ENCODE measurements at places on chromosomes 12 and 14.

DNA sequence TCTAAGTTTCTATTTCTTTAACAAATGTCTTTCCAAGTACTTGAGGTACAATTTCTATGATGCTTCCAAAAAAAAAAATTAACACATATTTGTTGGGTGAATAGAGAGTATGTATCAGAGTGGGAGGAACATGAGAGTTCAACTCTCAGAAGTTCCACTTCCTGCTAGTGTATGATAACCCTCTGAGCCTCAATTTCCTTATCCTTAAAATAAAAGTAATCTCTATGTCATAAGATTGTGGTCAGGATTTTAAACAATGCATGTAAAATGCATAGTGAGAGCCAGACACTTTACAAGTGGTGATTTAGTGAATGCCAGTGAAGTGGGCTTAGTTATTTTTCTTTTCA, 270.3 kb upstream of the AMIGO2 start:
- no peak for DNase-seq

DNA sequence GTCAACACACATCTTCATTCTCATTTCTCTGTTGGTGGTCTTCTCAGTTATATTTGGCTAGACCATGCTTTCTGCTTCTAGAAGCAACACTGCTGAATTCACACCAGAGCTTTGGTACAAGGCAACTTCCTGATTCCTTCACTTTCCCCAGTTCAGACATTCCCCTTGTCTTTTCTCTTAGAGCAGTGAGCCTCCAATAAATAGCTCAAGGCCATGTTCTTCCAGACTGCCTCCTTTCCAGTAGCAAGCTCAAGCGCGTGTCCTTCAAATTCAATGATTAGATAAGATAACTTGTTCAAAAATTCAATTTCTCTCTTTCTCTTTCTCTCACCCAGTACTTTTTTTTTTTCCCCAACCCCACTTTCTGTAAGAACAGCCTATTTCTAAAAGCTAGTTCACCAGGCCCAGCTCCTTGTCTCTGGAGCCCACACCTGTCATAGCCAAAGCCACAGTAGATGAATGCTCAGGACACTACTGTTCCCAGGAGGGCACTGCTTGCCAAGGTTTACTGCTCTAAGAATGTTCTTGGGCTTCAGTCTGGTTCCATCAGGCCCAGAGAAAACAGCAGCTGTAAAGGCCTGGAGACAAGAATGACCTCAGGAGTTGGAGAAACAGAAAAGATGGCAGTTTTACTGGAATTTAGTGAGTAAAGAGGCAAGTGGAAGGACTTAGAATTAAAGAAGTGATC, 17.7 kb downstream of the TBK1 start:
- DNase-seq: no peak

- DNase-seq: no peak
Observed at GRCh38 chr14:95445161-95445560, 71.3 kb downstream of the SYNE3 start.

GRCh38 chr12:3055026-3055703, 22.0 kb upstream of the TSPAN9 start:
- no peak for DNase-seq

- DNase-seq: no peak
Observed at GRCh38 chr14:69270795-69271708, 11.1 kb downstream of the GALNT16 start.

DNA sequence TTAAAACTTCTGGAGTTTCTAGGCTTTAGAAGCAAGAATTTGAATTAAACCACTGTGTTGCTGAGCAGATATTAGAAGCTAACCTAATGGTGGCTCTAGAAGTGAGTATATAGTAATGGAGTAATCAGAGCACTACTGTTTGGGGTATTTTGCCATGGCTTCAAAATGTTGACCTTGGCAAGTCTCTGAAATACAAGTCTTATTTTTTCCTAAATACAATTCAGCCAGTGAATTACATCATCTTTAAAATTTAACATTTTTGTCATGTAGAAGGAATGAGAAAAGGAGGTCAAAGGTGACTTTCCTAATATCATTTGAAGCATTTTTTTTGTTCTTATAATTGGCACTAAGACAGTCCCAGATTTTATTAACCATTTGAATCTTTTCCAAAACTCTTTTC, 25.2 kb downstream of the PMCH start:
- no peak for DNase-seq

- DNase-seq: no peak
Observed at GRCh38 chr12:42696406-42697149, 107.0 kb upstream of the PRICKLE1 start.

DNA sequence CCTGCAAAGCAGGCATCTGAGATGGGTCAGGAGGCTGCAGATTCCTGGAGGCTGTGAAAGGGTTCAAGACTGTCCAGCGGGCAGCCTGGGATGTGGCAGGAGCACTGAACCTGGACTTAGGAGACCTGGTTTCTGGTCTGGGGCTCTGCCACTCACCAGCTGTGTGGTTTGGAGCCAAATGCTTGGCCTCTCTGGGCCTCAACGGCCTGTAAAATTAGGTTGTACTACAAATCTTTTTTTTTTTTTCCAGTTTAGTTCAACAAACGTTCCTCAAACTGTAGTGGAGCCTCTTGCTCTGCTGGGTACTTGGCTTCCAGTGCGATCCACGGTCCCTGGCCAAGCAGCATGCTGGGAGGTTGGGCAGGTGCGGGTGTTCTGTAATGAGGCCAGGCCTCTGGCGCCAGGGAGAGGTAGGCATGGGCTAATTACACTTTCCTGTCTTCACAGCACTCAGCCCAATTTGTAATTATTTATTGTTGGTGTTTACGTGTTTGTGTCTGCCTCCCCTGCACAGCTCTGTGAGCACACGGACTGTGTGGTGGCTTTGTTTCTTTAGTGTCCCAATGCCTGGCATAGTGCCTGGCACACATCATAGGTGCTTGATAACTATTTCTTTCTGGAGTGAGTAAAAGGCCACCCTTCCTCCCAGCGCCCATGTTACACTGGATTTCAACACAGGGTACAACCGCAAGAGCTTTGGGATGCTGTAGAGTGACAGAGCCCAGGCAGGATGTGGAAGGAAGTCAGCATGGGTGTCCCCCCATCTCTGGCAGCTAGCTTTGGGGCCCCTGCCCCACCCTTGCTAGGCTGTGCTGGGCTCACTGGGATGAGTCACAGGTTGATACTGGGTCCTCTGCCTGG, 5.8 kb upstream of the KRT80 start:
- DNase-seq: no peak

GRCh38 chr12:128336204-128337070, 69.5 kb downstream of the TMEM132C start:
- DNase-seq: no peak

GRCh38 chr12:184811-185575, 29.0 kb downstream of the SLC6A12 start:
- no peak for DNase-seq

- no peak for DNase-seq
Observed at GRCh38 chr12:115383668-115384067, 699.7 kb upstream of the TBX3 start.

- no peak for DNase-seq
Observed at GRCh38 chr14:74954232-74954946, 1.0 kb downstream of the PGF start.

All from stimulated activated CD4-positive, alpha-beta T cell treated with anti-CD3 and anti-CD28 coated beads, Interleukin-2, amount 100 ng/mL, for 24 hours (primary cell).